MV-4-11 (cell line): ENCODE measurements at places on chromosomes 7 and 10.
A peak's percentile ranks its signal among the peaks of the same experiment; 100 is the strongest.

GRCh38 chr7:20151708-20152456 is 65.3 kb downstream of the MACC1 start:
- no peak for DNase-seq

- DNase-seq: peak; percentile 11
Measured at GRCh38 chr7:159195946-159196345, 51.3 kb upstream of the VIPR2 start.

GRCh38 chr7:51591223-51591622 is 274.6 kb upstream of the COBL start:
- no peak for DNase-seq

- DNase-seq: peak; percentile 60
Measured at GRCh38 chr10:109894516-109894915, 28.8 kb downstream of the XPNPEP1 start.

DNA sequence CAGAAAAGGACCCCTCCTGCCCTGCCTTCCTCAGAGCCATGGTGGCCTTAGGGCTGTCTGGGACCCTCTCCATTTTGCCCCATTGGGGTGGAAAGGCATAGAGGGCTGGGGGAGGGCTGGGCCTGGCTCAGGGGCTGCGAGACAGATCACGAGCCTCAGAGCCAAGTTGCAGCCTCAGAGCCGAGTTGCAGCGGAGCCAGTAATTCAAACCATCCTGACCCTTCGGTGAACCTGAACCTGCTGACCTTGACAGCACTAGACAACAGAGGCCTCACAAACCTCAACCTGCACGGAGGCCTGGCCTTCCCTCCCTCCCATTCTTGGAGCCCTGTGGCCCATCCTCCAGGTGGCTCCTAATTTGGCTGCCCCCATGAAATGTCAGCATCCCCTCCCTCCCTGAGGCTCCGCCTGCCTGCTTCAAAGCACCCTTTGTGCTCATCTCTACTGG is 45.4 kb downstream of the PAX2 start:
- DNase-seq: no peak

DNA sequence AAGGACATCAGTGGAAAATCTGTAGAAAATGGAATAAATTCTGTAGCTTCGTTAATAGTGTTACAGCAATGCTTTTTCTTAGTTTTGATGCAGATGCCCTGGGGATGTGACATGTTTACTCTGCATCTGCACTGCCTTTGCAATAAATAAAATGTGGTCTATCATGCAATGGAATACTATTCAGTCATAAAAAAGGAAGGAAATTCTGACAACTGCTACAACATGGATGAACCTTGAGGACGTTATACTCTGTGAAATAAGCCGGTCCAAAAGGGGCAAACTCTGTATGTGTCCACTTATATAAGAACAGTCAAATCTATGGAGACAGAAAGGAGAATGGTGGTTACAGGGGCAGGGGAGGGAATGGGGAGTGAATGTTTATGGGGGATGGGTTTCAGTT is 13.5 kb downstream of the GRIFIN start:
- DNase-seq: no peak

- no peak for DNase-seq
Measured at GRCh38 chr7:112214883-112215282, 8.4 kb downstream of the ZNF277 start.

GRCh38 chr10:121956111-121957061 is 18.6 kb downstream of the NSMCE4A start:
- DNase-seq: peak; percentile 46

GRCh38 chr7:128940494-128941322 is 3.0 kb downstream of the IRF5 start:
- peak; percentile 91 for DNase-seq

- peak; percentile 26 for DNase-seq
Measured at GRCh38 chr7:106693677-106694353, 32.9 kb upstream of the CCDC71L start.

DNA sequence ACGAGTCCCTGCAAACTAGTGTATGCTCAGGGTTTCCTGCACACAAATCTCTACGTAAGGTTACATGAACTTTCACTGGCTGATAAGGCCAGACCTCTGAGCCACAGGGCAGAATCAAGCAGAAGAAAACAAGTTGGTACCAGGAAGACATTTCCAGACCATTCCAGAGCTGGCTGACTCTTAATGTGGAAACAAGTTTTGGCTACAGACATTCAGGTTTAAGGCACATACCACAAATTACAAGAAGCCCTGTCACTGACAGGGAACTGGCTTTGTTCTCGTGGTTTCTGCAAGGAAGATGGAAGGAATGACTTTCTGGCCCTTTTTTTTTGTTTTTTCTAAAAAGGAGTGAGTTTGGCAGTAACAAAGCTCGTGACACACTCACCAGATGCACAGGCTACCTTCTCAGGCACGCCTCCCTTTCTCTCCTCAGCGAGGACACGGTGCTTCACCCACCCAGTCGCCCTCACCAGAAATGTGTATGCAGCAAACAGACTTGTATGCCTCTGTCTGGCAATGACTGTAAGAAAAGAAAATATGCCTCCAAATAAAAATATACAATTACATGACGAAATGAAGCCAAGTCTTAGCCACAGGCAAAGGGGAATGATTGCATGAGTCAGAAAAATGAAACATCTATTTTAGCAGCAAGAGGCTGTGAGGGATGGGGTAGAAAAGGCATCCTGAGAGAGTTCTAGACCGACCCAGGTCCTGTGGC is 22.6 kb downstream of the PLAC9 start:
- peak; percentile 51 for DNase-seq

- DNase-seq: no peak
Measured at GRCh38 chr7:47132471-47132870, 449.4 kb downstream of the TNS3 start.

GRCh38 chr7:46015107-46015868 is 94.2 kb upstream of the IGFBP3 start:
- DNase-seq: peak; percentile 8

- no peak for DNase-seq
Measured at GRCh38 chr10:72027498-72027897, 60.9 kb downstream of the SPOCK2 start.

- peak; percentile 69 for DNase-seq
Measured at GRCh38 chr10:26479766-26480492, 41.8 kb downstream of the APBB1IP start.

DNA sequence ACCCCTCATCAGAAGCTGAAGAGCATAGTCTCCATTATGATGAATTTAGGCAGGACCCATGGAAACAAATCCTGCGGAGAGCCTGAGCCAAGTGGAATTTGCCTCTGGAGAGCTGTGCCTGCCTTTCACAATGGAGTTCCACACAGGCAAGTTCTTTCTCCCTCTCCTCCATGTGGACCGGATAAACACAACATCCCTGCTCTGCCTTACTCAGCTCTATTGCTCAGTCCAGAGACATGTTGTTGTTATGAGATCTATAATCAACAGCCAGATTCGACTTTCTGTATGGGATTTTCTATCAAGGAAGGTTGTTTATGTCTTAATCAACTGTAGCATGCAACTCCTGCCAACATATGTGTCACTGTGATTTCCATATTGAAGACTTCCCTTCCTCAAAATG is 59.5 kb upstream of the ELMO1 start:
- no peak for DNase-seq

GRCh38 chr10:15737656-15738055 is 17.9 kb upstream of the ITGA8 start:
- peak; percentile 14 for DNase-seq

DNA sequence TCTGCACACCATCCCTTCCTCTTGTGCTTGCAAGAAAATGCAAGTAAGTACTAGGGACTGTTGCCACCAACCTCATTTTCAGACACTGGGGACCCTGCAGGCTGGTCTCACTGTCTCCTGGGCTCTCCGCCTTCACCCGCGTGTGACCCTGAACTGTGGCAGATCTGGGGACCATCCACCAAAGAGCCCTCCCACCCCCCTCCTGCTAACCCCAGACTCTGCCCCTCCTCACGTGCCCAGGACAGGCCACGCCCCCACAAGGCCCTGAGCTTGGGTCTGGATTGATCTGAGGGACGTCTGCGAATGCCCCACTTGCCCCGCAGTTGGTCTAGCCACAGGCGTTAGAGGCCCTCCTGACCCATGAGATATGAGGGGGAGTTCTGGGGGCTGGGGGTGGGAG is 8.1 kb downstream of the CNPY1 start:
- no peak for DNase-seq

GRCh38 chr10:95480901-95481491 is 80.2 kb downstream of the SORBS1 start:
- no peak for DNase-seq

GRCh38 chr7:115123441-115123840 is 201.5 kb downstream of the MDFIC start:
- no peak for DNase-seq

- DNase-seq: no peak
Measured at GRCh38 chr10:131822692-131823245, 78.0 kb upstream of the PPP2R2D start.

DNA sequence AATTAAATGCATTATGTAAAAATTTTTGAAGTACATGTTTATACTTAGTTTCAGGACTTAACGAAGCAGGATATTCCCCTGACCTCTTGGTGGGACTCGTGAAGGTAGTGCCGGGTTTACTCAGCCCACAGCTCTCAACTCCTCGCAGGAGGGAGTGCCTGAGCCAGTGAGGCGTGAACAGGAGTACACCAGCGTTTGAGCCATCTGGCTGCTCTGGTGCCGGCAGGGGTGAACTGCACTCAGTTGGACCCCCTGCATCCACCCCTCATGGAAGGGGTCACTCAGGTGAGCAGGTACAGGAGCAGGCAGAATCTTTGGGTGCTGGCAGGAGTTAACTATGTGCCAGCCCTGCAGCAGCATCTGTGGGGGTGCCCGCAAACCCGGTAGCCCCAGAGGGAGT is 625.1 kb upstream of the PCDH15 start:
- no peak for DNase-seq

DNA sequence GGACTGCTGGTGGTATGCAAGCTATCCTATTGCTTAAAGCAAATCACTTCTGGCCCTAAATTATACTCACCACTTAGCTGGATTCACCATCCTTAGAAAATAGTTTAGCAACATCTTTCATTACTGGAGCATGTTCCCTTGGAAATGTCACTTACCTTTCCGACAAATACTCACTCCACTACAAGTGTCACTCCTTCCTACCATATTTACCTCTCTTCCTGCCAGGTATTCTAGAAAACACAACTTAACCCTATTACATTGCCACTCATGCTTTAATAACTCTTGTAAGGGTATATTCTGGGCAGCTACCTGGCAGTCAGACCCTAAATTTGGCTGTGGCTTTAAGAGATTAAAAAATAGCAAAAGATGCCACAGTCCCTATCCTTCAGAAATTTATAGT is 37.5 kb upstream of the CTNNA3 start:
- no peak for DNase-seq

- no peak for DNase-seq
Measured at GRCh38 chr7:101993311-101993710, 175.9 kb downstream of the CUX1 start.

- peak; percentile 53 for DNase-seq
Measured at GRCh38 chr7:37927773-37928444, 7.5 kb downstream of the EPDR1 start.

GRCh38 chr7:37390114-37390513 is 58.5 kb downstream of the ELMO1 start:
- peak; percentile 82 for DNase-seq
